Suprapubic skin (tissue), 4 donors: ENCODE measurements at places on chromosomes 16 and 17. TPM values are rescaled to one million over a fixed set of nuclear protein-coding genes. Genes with fewer than 3 reads are reported as not detected.

GRCh38 chr16:24553983-24554382 is 14.6 kb downstream of the RBBP6 start:
- no peaks in the 10 kb centered on the region for H3K27me3 ChIP-seq
- peaks cover 67% of the 10 kb centered on the region for H3K36me3 ChIP-seq
- no peak overlapping the region for H3K27ac ChIP-seq
- H3K4me1 ChIP-seq: peaks cover 4% of the 10 kb centered on the region
- no peak overlapping the region for H3K4me3 ChIP-seq

DNA sequence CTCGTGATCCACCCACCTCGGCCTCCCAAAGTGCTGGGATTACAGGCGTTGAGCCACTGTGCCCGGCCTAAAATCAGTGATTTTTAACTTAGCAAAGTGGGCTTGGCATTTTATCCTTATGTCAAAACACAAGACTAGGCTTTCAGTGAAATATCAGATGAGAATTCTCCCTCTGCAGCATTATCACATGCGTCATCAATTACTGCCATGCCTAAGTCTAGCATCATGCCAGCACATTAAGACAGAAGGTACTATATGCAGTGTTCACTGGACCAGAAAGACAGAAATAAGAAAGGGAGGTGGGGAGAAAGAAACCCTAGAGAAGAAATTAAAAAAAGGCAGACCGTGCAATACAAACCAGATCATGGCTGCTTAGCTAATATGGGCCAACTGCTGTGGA is 29.8 kb downstream of the GPATCH8 start:
- DNase-seq: no peak
- H3K4me3 ChIP-seq: no peak overlapping the region
- H3K4me1 ChIP-seq: no peaks in the 10 kb centered on the region
- no peaks in the 10 kb centered on the region for H3K27me3 ChIP-seq
- H3K27ac ChIP-seq: no peak overlapping the region

DNA sequence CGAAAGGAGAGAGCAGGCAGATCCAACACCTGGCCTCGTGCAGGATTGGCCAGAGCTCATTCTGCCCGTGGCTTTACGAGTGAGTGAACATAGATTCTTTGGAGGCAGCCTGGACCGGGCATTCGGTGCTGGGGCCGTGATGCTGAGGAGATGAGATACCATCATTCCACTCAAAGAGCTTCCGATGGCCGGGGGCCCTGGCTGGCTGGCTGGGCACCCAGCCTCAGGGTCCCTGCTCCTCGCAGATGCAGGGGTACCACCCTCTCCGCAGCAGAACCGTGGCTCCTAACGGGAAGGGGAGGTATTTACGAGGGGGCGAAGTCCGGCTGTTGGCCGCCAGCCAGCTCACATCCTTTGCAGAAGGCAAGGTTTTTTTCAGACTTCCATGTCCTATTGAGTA is 66.1 kb upstream of the FOXF1 start:
- H3K27me3 ChIP-seq: peaks cover 67% of the 10 kb centered on the region
- H3K27ac ChIP-seq: no peak overlapping the region
- H3K36me3 ChIP-seq: no peaks in the 10 kb centered on the region
- DNase-seq: no peak
- peaks cover 2% of the 10 kb centered on the region for H3K4me1 ChIP-seq

The GALR2 gene
- total RNA-seq: not detected
